ENCODE measurements at places on chromosomes 7 and 10. TPM values are rescaled to one million over a fixed set of nuclear protein-coding genes. Genes with fewer than 3 reads are reported as not detected.

DNA sequence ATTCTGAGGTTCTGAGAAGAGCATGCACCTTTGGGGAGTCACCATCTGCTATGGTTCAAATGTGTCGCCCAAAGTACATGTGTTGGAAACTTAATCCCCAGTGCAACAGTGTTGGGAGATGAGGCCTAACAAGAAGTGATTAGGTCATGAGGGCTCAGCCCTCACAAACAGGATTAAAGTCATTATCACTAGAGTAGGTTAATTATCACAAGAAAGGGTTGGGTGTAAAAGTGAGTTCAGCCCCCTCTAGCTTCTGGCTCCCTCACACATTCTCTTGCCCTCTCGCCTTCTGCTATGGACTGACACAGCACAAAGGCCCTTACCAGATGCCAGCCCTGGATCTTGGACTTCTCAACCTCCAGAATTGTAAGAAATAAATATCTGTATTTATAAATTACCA lies 100.3 kb upstream of the C10orf90 start:
- no peak for DNase-seq

GRCh38 chr7:129009437-129009836 lies 45.5 kb downstream of the TNPO3 start:
- DNase-seq: no peak

DNA sequence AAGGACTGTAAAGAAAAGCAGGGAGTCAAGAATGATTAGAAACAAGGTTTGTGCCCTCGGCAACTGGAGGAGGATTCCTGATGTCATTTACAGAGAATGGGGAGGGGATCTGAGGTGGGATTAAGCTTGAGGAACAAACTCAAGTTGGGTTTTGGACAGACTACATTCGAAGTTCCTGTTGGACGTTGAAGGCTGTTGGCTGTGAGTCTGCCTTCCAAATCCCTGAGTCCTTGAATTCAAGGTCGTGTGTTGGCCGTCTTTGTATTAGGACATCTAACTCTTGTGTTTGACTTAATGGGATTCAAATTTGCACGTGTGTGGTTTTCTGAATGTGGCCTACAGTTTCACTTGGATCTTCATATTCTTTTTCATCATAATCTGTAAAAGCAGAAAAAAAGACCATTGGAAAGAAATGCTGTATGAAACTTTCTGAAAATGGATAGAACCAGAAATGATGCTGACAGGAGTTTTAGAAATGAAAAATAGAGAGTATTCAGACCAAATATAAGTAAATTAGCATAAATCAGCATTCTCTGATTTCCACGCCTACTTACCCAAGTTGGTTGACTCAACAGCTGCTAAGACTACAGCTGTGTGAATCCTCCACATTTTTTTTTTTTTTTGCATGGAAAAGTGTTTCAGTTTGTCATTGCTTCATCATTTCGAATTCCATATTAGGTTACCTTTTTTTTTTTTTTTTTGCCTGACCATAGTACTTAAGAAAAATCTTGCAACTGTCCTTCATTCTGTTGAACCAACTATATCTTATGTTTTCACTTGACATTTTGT lies 94.8 kb downstream of the KIAA1217 start:
- DNase-seq: no peak

DNA sequence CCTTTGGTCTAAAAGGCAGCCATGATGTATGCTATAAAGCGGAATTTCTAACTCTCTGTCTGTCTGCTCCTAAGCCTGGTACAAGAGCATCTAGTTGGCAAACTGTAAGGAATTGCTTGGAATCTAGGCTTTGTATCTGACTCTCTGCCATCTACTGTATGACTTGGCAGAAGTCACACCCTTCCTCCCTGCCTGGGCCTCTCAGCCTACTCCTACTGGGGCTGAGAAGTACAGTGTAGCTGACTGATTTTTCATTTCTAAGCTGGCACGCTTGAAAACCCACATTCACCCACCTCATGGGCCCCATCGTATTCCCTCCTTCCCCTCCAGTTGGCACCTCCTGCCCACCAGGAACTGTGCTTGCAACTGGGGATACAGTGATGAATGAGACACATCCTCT lies 435.2 kb downstream of the PLXNA4 start:
- no peak for DNase-seq

DNA sequence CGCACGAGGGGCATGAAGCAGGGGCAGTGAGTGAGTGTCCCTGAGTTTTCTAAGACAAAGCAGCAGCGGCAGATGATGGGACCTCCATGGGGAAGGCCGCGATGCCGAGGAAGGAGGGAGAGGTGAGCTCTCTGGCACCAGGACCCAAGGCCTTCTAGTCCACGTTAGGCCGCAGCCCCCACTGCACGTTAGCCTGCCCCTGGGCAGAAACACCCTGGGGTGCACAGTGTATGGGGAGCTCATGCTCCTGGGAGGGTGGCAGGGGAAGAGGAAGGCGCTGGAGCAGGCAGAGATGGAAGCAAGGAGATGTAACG lies 97.3 kb upstream of the IKZF1 start:
- DNase-seq: no peak

DNA sequence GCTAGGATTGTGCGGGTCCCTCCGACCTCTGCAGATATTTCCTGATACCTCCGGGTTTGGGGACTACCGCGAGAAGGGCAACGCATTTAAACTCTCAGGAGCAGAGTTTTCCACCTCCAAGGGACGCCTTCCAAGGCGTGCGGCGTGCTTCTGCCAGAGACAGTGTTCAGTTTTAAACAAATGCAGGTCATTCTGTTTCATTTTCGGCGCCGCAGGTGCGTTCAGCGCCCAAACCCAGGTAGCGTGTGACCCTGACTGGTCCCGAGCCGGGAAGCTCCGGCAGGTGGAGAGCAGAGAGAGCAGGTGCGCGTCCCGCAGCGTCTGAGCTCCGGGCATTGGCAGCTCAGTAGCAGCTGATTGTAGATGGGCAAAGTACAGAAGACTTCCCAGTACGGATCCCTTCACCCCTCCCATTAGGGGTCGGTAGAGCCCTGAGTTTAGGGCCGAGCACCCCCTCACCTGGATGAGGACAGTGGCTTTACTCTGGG lies 1.4 kb upstream of the CYP26A1 start:
- DNase-seq: no peak

DNA sequence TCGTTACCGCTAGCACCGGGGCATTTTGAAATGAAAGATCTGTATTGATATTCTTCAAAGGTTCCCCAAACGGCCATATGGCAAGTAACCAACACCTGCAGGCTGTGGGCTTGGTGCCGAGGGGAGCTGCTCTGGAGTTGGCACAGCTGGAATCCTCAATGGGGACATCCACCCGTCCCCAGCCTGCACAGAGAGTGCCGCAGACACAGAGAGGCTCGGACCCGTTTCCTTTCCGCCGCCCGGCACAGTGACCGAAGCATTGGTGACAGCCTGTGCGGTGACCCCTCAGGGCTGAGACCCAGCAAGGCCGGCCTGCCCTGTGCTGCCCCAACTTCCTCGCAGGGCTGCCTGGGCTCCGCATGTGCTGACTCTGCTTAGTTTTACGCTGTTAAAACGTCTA lies 4.5 kb downstream of the CFAP46 start:
- no peak for DNase-seq

TLX1 gene
- total RNA-seq: not detected

DNA sequence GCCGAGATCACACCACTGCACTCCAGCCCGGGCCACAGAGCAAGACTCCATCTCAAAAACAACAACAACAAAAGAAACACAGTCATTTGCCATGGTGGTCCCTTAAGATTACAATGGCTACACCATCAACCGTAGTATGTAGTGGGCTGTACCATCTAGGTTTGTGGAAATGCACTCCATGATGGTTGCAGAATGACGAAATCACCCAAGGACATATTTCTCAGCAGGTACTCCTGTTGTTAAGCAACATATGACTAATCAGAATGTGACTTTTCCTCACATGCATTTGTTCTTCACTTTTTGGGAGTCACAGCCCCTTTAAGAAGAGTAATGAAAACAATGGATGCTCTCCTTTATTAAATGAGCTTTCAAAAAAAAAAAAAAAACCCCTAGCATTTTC lies 11.0 kb downstream of the SVIL start:
- DNase-seq: no peak

DNA sequence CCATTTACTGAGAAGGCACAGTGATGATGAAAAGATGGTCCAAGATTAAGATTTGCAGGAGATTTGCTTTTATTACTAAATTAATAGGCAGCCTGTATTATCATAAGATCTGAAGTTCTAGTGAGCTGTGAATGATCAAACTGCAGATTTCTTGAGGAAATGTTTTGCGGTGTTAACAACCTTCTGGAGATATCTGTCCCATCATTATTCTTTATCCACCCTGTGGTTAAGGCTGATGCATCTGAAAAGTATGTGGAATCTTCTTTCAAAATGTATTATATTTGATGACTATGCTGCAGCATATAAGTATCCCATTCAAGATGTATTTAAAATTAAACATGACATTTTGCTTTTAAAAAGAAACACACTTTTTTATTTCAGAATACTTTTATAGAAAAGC lies 150.3 kb downstream of the POLR1F start:
- DNase-seq: no peak

WNT8B gene
- 0.99 TPM for total RNA-seq

SPAG6 gene
- 2.6 TPM for total RNA-seq

DNA sequence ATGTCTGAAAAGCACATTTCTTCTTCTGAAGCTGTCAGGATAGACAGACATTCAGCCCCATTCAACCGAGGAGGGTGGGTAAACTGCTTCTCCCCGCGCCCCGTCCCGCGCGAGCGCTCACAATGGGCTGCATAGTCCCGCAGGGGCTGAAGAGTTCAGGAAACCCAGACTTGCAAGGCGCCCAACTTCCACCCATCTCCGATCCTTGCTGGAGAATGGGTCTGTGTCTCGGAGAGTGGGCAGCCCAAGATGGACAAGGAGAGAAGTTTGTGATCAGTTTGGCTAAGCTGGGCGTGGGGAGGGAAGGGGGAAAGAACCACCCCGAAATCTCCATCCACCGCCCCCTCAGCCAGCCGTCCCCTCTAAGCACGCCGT lies 686 bp downstream of the AASS start:
- peak; percentile 45 for DNase-seq

DNA sequence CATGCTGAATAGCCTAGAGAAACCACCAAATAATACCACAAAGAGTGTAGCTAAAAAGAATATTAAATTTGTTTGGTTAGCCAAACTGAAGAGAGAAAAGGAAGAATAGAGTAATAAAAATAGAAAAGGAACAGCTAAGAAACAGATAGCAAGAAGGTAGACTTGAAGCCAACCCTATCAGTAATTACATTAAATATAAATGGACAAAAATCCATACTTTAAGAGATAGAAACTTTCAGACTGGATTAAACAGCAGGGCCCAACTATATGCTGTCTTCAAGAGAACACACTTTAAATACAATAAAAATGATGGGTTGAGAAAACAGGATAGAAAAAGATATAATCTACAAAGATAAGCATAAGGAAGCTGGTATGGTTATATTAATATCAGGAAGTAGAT lies 31.2 kb downstream of the IL2RA start:
- no peak for DNase-seq

CACNA2D1 gene
- total RNA-seq: 20.2 TPM

DNA sequence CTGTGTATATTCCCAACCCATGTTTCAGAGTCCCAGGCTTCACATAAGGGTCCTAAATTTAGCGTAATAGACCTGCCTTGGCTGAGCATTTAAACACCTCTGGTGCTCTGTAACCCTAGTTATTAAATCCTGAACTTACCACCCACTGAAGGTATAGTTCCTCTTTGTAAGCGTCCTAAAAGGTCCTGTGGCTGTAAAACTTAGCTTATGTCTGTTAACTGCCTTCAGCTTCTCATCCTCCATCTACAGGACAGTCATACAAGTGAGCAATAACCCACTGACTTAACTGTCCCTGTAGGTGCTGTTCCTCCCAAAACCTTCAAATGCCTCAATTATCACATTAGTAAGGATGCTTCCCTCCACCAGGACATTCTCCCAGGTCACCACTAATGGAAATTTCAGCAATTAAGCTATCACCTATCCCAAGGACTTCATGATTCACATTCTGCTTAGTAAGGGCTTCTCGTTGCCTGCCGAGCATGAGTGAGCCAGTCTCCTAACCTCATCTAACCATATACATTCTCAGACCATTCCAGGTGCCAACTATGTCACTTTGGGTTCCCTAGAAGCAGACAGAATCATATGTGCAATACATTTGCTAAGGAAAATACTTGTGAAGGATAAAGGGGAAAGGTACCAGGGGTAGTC lies 55.8 kb downstream of the CASD1 start:
- DNase-seq: no peak

OPALIN gene
- total RNA-seq: not detected

DNA sequence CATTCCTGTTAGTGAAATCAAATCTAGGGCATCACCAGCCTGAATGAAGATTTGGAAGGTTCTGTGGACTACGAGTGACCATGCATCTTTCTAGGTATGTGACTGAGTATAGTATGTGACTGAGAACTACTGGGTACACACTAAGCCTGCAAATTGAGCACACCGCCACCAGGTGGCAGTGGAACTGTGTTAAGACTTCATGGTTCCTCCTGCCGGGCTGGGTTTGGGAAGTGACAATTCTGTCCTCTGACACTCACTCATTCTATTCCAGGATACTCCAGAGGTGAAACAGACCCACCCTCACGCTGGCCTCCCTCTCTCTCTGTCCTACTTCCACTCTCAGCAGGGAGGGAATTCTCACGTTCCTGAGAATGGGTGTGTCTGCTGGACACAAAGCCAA lies 84.0 kb upstream of the TMEM248 start:
- DNase-seq: no peak

DNA sequence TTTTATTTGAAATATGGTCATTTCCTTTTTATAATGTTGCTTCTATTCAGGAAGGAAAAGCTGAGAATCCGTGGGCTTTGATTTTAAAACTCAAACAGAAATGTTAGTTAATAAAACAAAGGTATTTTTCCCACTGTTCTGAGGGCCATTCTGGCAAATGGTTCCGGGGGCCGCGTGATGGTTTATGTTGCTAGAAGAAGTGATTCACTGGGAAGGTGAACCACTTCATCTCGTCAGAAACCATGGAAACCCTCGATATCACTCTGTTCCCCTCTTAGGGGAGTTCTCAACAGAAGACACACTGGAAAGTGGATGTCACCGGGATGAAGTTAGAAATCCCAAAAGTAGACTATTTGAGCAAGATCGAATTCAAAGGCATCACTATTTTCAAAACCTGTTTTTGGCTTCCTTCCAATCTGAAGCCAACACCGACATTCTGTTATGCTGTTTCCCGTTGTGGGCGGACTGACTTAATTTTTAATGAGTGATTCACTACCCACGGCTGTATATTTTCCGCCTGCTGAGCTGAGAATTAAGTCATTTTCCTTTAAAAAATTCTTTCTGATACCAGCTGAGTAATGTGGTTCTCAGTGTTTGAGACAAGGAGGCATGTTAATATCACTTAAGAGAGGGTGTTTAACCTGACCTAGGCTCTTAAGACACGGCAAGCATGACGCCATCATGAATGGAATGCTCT lies 84.1 kb downstream of the PTPRE start:
- DNase-seq: no peak

DNA sequence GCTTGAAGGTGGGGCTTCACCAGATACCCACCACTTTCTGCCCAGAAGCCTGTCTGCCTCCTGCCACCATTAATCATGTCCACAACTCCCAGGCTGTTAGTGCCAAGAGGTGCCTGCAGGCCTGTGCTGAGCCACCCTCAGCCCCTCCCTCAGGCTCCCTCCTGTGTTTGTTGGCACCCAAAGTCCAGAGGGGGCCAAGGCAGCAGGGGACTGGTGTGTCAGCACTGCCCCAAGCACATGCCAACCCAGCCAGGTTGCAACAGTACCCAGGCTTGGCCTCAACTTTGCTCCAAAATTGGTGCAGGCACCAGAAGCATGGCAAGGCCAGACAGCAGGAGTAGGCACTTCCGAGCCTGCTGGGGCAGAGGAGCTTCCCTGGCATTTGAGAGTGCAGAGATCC lies 111.3 kb downstream of the HPSE2 start:
- DNase-seq: no peak

All from ureter (tissue), 1 donor.